ENCODE measurements at places on chromosomes 13 and 19. TPM values are rescaled to one million over a fixed set of nuclear protein-coding genes. Genes with fewer than 3 reads are reported as not detected.

- no peaks in the 10 kb centered on the region for H3K27me3 ChIP-seq
- no peak for DNase-seq
- no peaks in the 10 kb centered on the region for H3K4me1 ChIP-seq
- no peak overlapping the region for H3K27ac ChIP-seq
- no peaks in the 10 kb centered on the region for H3K36me3 ChIP-seq
- H3K4me3 ChIP-seq, result no peak overlapping the region
Measured at GRCh38 chr13:20377720-20378119, 145.6 kb upstream of the GJB6 start.

- H3K27ac ChIP-seq, result no peak overlapping the region
- H3K27me3 ChIP-seq, result peaks cover 47% of the 10 kb centered on the region
- DNase-seq, result no peak
Measured at GRCh38 chr13:112102243-112102642, 35.3 kb downstream of the SOX1 start.

Gene THSD1
- 0.26 TPM for total RNA-seq

Gene KLK6
- total RNA-seq, result 2.6 TPM

- H3K4me1 ChIP-seq, result no peaks in the 10 kb centered on the region
- H3K27me3 ChIP-seq, result no peaks in the 10 kb centered on the region
- H3K27ac ChIP-seq, result no peak overlapping the region
Measured at GRCh38 chr13:84867246-84867645, 932.0 kb downstream of the SLITRK6 start.

DNA sequence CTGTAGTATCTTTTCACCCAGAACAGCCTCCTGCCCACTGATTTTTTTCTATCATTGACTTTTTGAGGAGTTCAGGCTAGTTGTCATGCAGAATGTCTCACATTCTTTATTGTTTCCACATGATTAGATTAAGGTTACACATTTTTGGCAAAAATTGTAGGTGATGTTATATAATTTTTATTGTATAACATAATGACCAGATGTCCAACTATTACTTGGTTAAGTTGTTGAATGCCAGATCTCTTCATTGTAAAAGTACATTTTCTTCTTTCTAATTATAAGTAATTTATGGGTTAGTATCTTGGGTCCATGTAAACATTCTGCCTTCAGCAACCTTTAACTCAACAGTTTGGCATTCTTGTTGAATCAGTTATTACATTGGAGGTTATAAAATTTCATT, 138.4 kb downstream of the POSTN start:
- no peaks in the 10 kb centered on the region for H3K4me1 ChIP-seq
- H3K4me3 ChIP-seq, result no peak overlapping the region
- no peaks in the 10 kb centered on the region for H3K36me3 ChIP-seq
- H3K27me3 ChIP-seq, result no peaks in the 10 kb centered on the region
- H3K27ac ChIP-seq, result no peak overlapping the region
- DNase-seq, result no peak

Gene KCTD4
- not detected for total RNA-seq

Gene KCNC3
- 17.3 TPM for total RNA-seq

GRCh38 chr13:87777387-87777786, 106.2 kb downstream of the SLITRK5 start:
- H3K27me3 ChIP-seq, result no peaks in the 10 kb centered on the region
- H3K36me3 ChIP-seq, result no peaks in the 10 kb centered on the region
- no peaks in the 10 kb centered on the region for H3K4me1 ChIP-seq
- DNase-seq, result no peak
- H3K4me3 ChIP-seq, result no peak overlapping the region

Gene ITGBL1
- 0.04 TPM for total RNA-seq

DNA sequence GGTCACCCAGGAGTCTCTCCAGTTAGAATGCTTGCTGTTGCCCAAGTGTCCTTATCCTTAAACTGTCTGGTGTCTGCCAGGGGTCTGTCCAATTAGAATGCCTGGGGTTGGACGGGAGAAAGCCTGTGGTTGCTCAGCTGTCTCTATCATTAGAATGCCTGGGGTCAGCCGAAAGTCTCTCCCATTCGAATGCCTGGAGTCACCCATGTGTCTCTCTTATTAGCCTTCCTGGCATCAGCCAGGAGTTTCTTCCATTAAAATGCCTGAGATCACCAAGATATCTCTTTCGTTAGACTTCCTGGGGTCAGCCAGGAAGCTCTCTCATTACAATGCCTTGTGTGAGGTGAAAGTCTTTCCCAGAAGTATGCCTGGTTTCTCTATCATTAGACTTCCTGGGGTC, 1521.0 kb downstream of the UQCRFS1 start:
- no peak overlapping the region for H3K4me3 ChIP-seq
- no peak overlapping the region for H3K27ac ChIP-seq
- H3K36me3 ChIP-seq, result peaks cover 8% of the 10 kb centered on the region
- no peaks in the 10 kb centered on the region for H3K4me1 ChIP-seq
- H3K27me3 ChIP-seq, result no peaks in the 10 kb centered on the region

DNA sequence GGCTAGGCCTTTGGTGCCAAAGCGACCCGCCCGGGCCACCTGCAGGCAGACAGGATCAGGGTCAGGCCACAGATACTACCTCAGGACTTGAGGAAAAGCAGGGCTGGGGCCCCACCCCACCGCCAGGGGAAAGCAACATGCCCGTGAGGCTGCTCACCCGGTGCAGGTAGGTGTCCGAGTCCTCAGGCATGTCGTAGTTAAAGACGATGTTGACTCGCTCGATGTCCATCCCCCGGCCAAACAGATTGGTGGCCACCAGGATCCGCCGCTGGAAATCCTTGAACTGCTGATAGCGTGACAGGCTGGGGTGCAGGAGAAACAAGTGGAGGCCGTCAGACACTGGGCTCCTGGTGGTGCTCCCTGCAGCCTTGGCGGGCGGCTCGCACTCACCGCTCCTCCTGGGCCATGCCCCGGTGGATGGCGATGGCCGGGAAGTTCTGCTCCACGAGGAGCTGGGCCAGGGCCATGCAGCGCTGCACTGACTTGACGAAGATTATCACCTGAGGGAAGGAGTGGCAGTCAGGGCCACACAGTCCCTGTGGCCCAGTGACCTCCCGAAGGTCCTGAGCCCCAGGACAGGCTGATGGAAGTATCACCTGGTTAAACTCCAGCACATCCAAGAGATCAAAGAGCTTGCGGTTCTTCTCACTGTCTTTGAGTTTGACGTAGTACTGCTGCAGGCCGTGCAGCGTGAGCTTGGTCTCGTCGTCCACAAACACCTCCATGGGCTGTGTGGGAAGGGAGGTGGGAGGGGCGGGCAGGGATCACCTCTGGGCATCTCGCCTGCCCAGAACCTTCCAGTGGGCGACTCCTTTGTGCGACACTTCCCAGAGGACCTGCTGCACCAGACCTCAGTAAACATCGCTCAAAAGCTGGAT, 9.8 kb downstream of the DDX39A start:
- no peak overlapping the region for H3K27ac ChIP-seq
- H3K4me3 ChIP-seq, result no peak overlapping the region
- H3K36me3 ChIP-seq, result peaks cover 40% of the 10 kb centered on the region

Gene C13orf46
- total RNA-seq, result 0.55 TPM

All from H9 (cell line).